ENCODE measurements at places on chromosomes 6 and 20. TPM values are rescaled to one million over a fixed set of nuclear protein-coding genes. Genes with fewer than 3 reads are reported as not detected.
A peak's percentile ranks its signal among the peaks of the same experiment; 100 is the strongest.

GRCh38 chr6:127300411-127300810 lies 33.7 kb downstream of the RNF146 start:
- peak; percentile 35 for ATAC-seq

DNA sequence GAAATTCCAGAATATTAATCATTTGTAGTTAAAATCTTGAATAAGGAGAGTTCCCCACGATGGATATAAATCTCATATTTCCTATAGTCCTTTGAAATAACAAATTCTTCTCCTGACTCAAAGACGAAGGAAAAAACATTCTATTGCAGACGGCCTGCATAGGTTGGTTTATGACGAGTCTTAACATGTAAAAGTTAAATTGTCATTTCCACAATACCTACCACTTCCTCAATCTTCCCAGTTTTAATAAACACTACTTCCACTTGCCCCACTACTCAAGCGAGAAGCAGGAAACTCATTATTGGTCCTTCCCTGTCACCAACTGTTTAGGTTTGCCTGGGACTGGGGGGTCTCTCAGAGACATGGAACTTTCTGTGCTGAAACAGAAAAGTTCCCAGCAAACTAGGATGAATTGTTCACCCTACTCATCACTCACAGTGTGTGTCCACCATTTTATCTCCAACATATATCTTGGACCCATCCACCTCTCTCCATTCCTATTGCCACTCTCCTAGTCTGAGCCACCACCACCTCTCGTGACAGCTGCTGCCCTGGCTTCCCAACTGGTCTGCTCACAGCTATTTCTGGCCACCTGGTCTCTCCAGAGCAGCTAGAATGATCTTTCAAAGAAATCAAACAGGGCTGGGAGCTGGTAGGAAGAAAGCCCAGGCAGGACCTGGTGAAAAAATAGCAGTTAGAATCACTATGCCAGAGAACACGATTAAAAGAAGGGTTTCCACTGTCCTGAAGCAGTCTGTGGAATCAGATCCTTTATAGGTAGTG lies 15.1 kb upstream of the ZSCAN9 start:
- no peak for ATAC-seq

Gene COL20A1
- total RNA-seq: 0.17 TPM

GRCh38 chr6:118656847-118657451 lies 5.6 kb upstream of the CEP85L start:
- peak; percentile 66 for ATAC-seq

- no peak for ATAC-seq
Observed at GRCh38 chr6:28000351-28001045, 43.5 kb downstream of the OR2B6 start.

GRCh38 chr6:13303668-13304017 lies 24.7 kb downstream of the TBC1D7 start:
- ATAC-seq: peak; percentile 20

Gene GPX5
- not detected for total RNA-seq

DNA sequence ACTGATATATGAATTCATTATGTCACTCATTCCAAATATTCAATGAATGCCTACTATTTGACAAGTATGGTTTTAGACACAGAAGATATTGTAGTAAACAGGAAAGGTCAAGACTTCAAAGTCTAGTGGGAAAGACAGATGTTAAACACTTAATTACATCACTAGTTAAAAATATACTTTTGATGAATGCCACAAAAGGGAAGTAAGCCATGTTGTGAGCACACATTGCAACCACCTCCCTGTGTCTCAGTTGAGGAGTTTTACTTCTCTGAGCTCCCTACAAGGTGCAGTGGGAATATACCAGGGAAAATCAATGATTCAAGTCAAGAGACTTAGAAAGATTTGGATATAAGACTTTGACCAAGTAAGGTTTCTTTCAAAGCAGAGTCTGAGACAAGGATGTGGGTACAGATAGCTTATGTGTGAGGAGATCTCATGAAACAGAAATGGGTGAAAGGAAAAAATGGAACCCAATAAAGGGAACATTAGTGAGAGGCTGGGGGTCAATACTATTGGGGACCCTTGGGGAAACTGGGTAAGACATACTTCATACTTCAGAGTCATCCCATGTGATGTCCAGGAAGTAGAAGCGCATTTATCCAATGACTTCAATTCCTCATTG lies 503.7 kb downstream of the KIF16B start:
- ATAC-seq: no peak

Gene LTB
- total RNA-seq: 395 TPM

DNA sequence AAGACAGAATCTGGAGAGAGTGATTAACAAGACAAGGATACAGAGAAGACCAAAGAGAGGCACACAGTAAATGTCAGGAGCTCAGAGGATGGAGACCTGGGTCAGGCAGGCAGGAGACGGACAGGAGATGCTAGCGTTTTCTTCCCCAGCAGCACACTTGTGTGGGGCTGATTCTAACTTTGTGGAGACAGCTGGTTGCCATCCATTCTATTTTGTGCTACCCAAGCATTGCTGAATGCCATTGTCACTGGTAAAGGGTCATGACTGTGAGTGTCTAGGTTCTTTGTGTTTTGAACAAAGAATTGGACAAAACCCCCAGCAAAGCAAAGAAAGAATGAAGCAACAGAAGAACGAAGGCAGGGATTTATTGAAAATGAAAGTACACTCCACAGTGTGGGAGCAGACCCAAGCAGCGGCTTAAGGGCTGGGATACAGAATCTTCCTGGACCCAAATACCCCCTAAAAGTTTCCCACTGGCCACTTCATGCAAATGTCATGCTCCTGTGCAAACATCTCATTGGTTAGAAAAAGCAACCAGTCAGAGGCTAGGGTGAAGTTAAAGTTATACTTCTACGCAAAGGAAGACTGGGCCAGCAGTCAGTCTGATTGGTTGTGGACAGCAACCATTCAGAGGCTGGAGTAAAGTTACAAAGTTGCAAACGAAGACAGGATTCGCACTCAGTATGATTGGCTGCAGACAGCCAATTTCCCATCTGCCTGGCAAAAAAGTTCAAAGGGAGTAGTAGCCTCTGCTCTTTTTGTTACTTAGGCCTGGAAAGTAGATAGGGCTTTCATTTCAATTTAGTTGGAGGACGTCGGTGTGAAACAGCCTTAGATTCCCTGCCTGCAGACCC lies 17.5 kb downstream of the PTK7 start:
- peak; percentile 71 for ATAC-seq

Gene C6orf118
- total RNA-seq: not detected

DNA sequence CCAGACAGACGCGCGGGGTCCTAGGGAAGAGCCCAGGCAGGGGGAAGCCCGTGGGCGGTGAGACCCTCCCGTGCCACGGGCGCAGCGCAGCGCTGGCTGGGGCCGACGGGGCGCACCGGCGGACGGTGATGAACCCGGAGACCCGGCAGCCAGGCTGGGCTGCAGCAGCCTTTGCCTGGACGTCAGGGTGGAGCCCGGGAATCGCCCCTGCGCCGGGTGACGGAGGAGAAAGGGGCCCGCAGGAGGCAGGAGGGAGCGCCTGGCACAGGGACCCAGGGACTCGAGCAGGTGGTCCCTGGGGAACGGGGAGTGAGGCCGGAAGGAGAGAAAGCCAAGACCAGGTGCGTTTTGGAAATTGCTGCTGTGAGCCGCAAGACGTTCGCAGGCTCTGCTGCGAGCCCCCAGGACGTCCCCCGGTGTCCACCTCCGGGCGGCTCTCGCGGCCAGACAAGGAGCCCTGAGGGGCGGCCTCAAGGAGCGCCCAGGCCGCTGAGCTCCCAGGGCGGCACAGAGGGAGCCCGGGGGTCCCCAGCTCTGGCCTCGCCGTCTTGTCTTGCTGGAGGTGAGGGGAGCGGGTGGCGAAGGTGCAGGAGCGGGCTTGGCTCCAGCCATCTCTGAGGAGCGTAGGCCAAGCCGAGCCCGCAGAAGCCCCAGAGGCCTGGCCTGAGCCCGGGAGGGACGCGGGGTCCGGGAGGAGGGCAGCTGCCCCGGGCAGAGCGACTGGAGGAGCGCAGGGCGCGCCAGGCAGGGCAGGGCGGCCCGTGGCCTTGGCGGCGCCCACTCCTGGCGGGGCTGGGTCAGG lies 191.2 kb upstream of the PDE10A start:
- no peak for ATAC-seq

DNA sequence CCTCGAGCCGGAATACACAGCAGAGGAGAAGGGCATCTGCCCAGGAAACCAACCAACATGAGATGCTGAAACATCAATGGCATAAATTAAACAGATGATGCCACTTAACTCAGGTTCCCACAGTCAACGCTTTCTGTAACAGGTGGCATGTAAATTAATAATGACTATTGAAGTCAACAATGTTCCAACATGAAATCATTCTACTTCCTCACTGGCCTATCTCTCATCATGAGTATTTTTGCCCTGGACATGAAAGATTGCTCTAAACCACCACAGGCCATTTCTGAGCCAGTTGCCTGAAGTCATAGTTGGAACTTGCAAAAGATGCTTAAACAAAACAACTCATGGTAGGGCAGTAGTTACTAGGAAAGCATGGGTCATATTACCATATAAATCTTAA lies 397.9 kb upstream of the JARID2 start:
- no peak for ATAC-seq

DNA sequence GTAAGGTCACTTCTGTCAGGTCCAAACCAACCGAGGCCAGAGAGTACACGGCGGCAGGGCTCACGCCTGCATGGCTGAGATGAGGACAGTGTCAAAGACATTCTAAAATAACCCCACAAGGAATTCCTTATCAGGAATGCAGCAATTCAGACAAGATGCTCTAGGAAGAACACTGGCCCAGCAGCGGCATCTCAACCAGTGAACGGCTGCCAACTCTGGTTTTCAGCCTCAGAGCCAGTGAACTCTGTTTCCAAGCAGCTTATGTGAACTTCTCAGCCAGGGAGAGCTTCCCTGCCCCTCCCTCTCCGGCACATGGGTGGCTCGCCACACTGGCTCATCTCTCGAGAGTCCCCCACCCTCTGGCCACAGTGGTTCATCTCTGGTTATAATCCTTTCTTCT lies 36.9 kb downstream of the KCNQ2 start:
- ATAC-seq: no peak

DNA sequence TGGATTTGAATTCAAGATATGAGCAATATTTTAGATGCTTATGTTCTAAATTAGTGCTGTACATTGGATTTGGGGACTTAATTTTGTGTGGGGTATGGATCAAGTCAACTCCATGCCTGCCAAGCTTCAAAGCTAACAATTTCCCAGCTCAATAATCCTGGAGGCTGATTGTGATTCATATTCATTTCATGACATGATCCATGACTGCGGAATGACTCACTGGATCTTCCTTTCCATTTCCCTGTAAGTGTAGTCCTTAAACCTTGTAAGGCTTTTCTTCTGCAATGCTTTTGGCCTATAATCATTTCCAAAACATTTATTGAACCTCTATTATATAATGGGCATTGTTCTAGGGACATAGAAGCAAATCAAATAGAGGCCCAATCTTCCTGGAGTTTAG lies 44.7 kb upstream of the CCN2 start:
- ATAC-seq: no peak

DNA sequence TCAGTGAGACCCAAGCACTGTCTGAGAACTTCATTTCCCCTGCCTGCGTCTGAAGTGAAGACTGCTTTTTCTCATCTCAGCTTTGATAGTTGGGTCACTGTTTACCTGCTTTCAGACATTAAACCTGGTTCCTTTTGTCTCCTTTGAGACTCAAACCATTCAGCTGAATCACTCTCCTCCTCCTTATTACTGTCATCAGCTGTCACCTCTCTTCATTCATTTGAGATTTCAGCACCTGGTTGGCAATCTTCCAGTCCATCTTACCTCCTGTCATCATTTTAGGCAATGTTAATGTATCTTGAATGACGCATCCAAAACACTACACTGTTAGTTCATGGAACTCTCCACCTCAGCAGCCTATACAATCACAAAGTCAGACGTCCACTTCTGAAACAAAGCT lies 34.3 kb upstream of the SOX4 start:
- no peak for ATAC-seq

GRCh38 chr6:44332585-44332984 lies 9.9 kb upstream of the SPATS1 start:
- ATAC-seq: no peak

DNA sequence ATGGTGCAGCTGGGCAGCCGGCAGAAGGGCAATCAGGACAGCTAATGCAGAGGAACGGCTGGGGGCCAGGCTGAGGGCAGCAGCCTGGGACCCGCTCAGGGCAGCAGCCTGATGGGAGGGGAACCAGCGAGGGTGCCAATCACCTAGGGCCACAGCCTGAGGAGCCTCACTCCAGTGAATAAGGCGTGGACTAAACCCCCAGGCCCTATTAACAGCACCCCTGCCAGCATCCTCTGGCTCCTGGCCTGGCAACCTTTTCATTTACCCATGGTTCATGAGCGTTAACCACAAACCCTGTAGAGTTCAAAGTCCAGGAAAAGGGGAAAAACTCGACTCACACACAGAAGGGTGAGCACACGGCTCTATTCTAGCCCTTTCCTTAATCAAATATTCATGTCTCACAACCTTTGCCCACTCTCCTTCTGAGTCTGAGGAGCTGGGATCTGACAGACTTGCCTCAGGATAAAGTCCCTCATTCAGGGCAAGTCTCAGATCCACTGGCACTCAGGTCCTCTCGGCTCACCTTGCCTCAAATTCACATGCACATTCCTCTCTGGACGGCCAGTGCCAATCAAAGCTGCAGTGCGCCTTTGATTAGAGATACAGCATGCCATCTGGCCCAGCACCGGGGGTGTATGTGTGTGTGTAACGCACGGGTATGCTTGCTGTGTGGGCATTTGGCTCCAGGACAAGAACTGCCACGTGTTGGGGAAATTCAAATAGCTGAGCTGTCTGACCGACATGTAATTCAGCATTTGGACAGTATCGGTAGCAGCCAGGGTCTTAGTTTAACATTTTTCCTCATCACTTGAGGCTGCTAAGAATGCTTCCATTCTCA lies 86.9 kb upstream of the TRAF3IP2 start:
- ATAC-seq: no peak

DNA sequence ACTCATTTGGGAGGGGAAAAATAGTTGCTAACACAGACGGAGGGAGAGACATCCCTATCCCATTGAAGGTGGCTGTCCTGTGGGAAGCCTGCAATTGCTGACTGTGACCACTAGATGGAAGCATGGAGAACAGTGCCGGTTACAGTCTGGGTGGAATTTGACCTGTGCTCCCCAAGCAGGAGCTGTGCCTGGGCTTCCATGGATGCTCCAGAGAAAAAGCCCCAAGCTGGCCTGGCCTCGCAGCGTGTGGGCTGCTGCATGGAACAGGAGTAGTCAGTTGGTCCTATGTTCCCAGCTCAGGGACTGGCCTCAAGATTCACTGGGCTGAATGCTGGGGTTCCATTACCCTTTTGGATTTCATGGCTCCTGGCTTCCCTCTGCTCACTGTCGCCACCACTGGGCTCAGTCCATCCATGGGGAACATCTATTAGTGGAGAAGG lies 116.3 kb upstream of the CHD6 start:
- ATAC-seq: peak; percentile 40

GRCh38 chr6:148464319-148465010 lies 121.8 kb downstream of the SASH1 start:
- ATAC-seq: peak; percentile 45

DNA sequence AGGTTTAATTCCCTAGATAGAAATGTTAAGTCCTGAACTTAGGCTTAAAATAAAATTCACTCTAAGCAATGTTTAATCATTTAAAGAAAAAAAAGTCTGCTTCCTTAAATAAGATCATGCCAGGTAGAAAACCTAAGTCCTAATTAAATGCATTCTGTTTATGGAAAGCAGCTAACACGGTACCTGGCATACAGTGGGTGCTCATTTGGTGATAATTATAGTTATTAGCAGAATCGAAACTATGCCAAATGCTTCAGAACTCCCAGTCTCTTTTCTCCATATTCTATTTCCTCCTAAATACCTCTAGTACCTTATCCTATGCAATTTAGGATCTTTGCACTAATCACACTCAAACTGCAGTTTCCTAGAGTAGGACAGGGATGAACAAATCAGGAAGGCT lies 331.8 kb downstream of the EPHA7 start:
- ATAC-seq: no peak

Measured in activated T-helper 17 cell treated with anti-CD3 and anti-CD28 coated beads, Interleukin-2, amount 50 U/mL, for 72 hours (primary cell).